Naive thymus-derived CD4-positive, alpha-beta T cell (primary cell): ENCODE measurements at places on chromosomes 6 and 20. TPM values are rescaled to one million over a fixed set of nuclear protein-coding genes. Genes with fewer than 3 reads are reported as not detected.

GRCh38 chr6:111276736-111277135, 189.4 kb downstream of the SLC16A10 start:
- DNase-seq, result no peak
- no peaks in the 10 kb centered on the region for H3K4me1 ChIP-seq
- no peak overlapping the region for H3K27ac ChIP-seq
- no peaks in the 10 kb centered on the region for H3K27me3 ChIP-seq

The LRRN4 gene
- total RNA-seq, result not detected

- H3K4me1 ChIP-seq, result no peaks in the 10 kb centered on the region
- no peak overlapping the region for H3K27ac ChIP-seq
- no peaks in the 10 kb centered on the region for H3K36me3 ChIP-seq
- no peak overlapping the region for H3K4me3 ChIP-seq
These were observed 534.7 kb downstream of the PHF3 start for GRCh38 chr6:64170316-64170715.

DNA sequence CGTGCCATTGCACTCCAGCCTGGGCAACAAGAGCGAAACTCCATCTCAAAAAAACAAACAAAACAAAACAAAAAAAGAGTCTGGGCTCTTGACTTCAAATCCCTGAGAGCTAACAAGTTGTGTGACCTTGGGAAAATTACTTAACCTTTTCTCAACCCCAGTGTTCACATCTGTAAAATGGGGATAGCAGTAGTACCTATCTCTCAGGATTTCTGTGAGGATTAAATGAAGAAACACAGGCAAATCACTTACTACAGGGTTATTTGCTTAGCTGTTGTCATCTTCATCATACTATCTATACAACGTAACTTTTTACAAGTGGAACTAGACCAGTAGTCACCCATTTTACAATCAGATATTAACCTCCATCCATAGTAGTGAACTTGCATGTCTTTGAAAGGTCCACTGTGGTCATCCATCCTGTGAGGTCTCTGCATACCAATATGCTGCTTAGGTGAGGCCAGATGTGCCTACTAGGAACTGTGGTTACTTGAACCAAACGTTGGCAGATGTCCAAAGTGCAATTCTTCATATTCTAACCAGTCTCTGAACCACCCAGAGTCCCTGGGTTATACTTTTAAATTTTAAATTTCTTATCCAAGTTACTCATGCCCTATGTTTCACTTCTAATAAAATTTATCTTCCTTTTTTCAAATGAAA, 128.9 kb upstream of the BEND3 start:
- H3K4me3 ChIP-seq, result no peak overlapping the region
- no peak overlapping the region for H3K27ac ChIP-seq
- H3K27me3 ChIP-seq, result no peaks in the 10 kb centered on the region
- no peak for DNase-seq
- no peaks in the 10 kb centered on the region for H3K4me1 ChIP-seq
- no peaks in the 10 kb centered on the region for H3K36me3 ChIP-seq

The CLDN20 gene
- not detected for total RNA-seq

DNA sequence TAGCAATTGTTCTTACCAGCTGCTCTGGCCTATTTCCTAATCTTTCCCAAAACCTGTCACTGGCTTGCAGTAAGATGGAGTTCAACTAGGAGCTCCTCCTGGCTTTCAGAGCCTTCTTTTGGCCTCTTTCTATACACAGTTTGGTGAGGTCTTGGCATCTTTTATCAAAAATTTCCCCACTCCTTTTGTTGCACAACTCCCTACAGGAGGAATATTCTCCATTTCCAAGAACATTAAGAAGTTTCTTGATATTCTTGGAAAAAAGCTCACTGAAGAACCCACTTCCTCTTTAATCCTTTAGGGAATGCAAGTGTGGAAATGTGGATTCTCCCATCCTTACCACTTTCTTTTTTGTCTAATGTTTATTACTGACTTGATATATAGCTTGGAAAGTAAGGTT, 171.3 kb upstream of the KCNK16 start:
- H3K36me3 ChIP-seq, result no peaks in the 10 kb centered on the region
- no peak overlapping the region for H3K4me3 ChIP-seq
- DNase-seq, result no peak
- no peaks in the 10 kb centered on the region for H3K4me1 ChIP-seq
- no peak overlapping the region for H3K27ac ChIP-seq

DNA sequence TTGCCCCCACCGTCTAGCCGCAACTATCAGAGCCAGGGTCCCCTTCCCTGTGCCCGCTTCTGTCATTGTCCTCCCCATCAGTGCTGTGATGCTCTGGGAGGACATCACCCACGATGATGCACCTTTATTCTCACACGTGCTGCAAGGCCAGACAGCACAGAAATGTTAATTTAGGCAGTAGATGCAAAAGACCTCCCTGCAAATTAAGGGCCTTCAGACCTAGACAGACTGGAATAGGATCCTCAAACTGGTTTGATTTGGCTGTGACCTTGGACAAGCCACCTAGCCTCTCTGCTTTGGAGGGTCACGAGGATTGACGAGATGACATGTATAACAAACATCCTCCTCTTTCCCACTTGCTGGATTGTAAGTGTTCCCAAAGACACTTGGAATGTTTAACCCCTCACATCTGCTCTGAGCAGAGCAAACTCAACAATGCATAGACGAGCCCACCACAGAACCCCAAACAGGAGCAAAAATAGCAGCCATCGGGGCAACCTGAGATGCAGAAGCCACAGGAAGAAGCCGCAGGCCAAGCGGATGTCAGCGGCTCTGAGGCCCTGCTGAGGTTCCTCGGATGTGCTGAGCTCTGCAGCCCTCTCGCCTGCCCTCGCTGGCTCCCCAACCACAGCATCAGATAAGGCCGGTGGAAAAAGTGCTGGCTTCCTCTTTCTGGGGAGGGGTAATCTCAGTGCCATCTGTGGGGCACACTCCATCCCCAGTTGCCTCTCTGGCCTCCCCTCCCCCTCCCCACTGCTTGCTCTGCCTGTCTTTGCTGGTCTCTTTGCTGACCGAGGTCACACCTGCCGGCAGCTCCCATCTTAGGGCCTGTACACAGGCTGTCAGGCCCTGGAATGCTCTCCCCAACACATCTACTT, 35.3 kb downstream of the TOX2 start:
- H3K27me3 ChIP-seq, result no peaks in the 10 kb centered on the region
- peaks cover 65% of the 10 kb centered on the region for H3K4me1 ChIP-seq
- DNase-seq, result peak; percentile 67
- H3K27ac ChIP-seq, result no peak overlapping the region
- H3K36me3 ChIP-seq, result no peaks in the 10 kb centered on the region
- H3K4me3 ChIP-seq, result peak overlapping the region; percentile 28

The EPPIN gene
- not detected for total RNA-seq

GRCh38 chr20:20820785-20821483, 108.5 kb upstream of the RALGAPA2 start:
- H3K4me1 ChIP-seq, result no peaks in the 10 kb centered on the region
- H3K4me3 ChIP-seq, result no peak overlapping the region
- DNase-seq, result no peak
- no peaks in the 10 kb centered on the region for H3K27me3 ChIP-seq
- no peaks in the 10 kb centered on the region for H3K36me3 ChIP-seq

GRCh38 chr20:14418376-14418775, 81.0 kb upstream of the FLRT3 start:
- no peaks in the 10 kb centered on the region for H3K27me3 ChIP-seq
- H3K4me3 ChIP-seq, result no peak overlapping the region
- no peaks in the 10 kb centered on the region for H3K36me3 ChIP-seq
- no peaks in the 10 kb centered on the region for H3K4me1 ChIP-seq
- H3K27ac ChIP-seq, result no peak overlapping the region

DNA sequence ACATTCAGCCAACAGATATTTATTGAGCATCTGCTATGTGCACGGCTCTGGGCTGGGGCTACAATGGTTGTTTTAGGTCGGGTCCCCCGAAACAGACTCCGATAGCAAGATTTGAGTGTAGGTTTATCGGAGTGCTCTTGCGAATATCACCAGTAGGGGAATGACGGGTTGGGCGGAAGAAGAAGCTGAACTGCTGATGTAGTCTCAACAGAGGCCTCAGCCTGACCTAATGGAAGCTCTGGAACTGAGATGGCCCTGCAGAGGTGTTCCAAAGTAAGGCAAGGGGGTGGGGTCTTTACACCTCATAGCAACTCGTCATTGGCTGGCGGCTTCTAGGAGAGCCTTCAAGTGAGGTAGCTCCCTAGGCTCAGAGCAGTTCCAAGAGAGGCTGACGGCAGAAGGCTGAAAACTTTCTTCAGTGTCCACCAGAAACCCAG, 1.1 kb downstream of the L3MBTL1 start:
- H3K4me3 ChIP-seq, result peak overlapping the region; percentile 8
- no peak for DNase-seq
- no peaks in the 10 kb centered on the region for H3K27me3 ChIP-seq
- no peaks in the 10 kb centered on the region for H3K36me3 ChIP-seq

DNA sequence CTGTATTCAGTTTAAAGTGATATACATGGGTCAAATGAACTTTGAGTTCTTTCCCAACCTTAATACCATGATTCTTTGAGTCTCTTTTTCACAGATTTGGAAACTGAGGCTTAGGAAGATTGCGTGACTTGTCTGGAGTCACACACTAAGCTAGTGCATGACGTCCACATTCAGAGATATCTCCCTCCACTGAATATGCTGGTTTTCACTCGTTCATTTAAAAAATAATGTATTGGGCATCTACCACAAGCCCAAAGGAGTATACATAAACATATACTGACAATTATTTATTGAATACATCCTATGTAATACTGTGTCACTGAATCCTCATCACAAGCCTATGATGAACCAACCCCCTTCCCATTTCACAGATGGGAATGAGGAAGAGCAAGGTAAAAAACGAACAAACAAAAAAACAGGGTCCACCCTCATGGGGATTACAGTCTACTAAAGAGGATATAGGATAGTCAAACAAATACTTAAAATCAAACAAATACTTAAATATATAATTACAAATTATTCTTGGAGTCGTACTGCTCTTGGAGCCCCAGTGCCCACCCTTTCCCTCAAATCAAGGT, 611 bp upstream of the TM9SF4 start:
- no peaks in the 10 kb centered on the region for H3K36me3 ChIP-seq
- H3K27ac ChIP-seq, result peak overlapping the region; percentile 94
- peaks cover 11% of the 10 kb centered on the region for H3K4me1 ChIP-seq
- H3K4me3 ChIP-seq, result peak overlapping the region; percentile 92
- H3K27me3 ChIP-seq, result no peaks in the 10 kb centered on the region

- no peaks in the 10 kb centered on the region for H3K36me3 ChIP-seq
- DNase-seq, result no peak
- no peaks in the 10 kb centered on the region for H3K27me3 ChIP-seq
- H3K4me1 ChIP-seq, result no peaks in the 10 kb centered on the region
These were observed 13.8 kb upstream of the GTF3C6 start for GRCh38 chr6:110944681-110945151.

The FERMT1 gene
- not detected for total RNA-seq

DNA sequence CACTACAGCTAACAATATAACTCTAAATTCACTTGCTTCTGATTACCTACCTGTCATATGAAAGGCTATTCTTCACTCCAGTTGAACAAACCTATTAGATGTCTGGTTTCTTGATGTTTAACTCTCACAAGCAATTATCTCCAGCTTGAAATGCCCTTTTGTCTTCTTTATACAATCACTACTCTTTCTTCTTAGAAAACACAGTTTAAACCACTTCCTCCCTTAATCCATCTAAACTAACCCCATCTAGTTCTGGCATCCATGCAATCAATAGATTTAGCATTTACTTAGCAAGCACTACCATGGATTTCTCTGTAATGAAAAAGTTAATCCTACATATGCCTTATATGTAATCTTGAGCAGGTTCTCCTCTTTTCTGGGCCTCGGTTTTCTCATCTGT, 127.3 kb downstream of the ATXN1 start:
- H3K27ac ChIP-seq, result no peak overlapping the region
- no peaks in the 10 kb centered on the region for H3K27me3 ChIP-seq
- no peak for DNase-seq
- H3K4me3 ChIP-seq, result no peak overlapping the region

DNA sequence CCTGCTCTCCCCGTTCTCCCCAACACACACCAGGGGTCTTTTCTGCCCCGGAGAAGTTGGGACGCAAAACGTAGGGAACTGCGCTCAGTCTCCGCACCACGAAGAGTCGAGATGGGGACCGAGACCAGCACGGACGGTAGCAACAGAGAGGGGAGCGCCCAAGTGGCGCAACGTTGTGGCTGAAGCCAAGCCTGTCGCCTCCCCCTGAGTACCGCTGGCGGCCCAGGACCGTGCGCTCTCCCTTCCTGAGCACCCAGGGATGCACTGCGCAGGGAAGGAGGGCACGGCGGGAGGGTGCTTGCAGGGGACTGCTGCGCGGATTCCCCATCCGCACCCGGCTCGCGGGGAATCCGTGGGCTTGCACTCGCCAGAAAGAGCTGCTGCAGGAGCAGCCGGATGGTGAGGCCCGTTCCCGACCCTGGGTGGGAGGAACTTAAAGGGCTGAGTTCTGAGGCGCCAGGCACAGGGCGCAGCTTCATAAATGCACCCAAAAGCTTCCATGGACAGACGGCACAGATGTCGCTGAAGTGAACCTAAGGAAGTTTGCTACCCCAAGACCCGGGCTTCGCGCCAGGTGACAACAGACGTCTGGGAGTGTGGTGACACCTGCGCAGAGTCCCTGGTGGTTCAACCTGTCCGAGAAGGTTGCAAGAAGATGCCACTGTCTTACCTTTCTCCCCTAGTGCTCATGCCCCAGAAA, 178.7 kb downstream of the TBXT start:
- H3K4me1 ChIP-seq, result no peaks in the 10 kb centered on the region
- no peak overlapping the region for H3K27ac ChIP-seq
- H3K4me3 ChIP-seq, result no peak overlapping the region
- H3K36me3 ChIP-seq, result no peaks in the 10 kb centered on the region
- no peak for DNase-seq

DNA sequence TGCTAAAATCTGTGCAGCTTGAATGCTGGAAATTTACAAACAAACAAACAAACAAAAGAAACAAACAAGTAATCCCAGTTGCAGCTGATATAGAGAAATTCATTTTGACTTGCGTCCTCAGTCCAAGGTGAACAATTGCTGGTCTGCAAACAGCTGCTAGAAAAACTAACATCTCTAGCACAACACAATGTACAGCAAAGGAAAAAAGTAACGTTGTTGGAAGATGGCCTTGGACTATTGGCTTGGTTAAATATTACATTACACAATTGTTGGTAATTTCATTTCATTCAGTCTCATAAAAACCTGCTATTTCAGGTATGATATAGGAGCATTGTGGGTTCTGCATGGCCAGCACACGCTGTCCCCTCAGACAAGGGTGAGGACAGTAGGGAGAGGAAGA, 50.0 kb downstream of the STMND1 start:
- no peaks in the 10 kb centered on the region for H3K27me3 ChIP-seq
- no peaks in the 10 kb centered on the region for H3K4me1 ChIP-seq
- H3K4me3 ChIP-seq, result no peak overlapping the region
- H3K27ac ChIP-seq, result no peak overlapping the region
- no peaks in the 10 kb centered on the region for H3K36me3 ChIP-seq

The OPRL1 gene
- total RNA-seq, result 1.5 TPM

The LBP gene
- not detected for total RNA-seq

- no peaks in the 10 kb centered on the region for H3K27me3 ChIP-seq
- H3K27ac ChIP-seq, result no peak overlapping the region
- DNase-seq, result no peak
- H3K36me3 ChIP-seq, result no peaks in the 10 kb centered on the region
These were observed 911.6 kb downstream of the TFAP2A start for GRCh38 chr6:9503111-9503761.
